ENCODE measurements at places on chromosomes 1 and 21. TPM values are rescaled to one million over a fixed set of nuclear protein-coding genes. Genes with fewer than 3 reads are reported as not detected.

DNA sequence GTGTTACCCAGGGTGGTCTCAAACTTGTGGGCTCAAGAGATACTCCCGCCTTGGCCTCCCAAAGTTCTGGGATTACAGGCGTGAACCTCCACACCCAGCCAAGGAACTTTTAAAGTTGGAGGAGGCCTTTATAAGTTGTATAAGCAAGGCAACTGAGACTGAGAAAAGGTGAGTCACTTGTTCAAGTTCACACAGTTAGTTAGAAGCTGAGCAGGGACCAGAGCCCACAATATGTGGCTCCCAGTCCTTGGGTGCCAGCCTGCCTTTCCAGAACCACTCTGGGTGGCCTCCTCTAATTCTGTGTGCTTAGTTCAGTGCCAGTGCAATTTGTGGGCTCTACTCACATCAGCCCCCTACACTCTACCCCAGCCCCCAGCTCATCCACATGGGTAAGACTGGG is 3.7 kb downstream of the RAB25 start:
- no peaks in the 10 kb centered on the region for H3K4me1 ChIP-seq
- no peaks in the 10 kb centered on the region for H3K27me3 ChIP-seq
- no peak overlapping the region for H3K4me3 ChIP-seq
- DNase-seq: no peak
- no peaks in the 10 kb centered on the region for H3K36me3 ChIP-seq
- no peak overlapping the region for H3K27ac ChIP-seq

- H3K4me3 ChIP-seq: no peak overlapping the region
- no peaks in the 10 kb centered on the region for H3K36me3 ChIP-seq
- DNase-seq: no peak
- H3K27me3 ChIP-seq: no peaks in the 10 kb centered on the region
- H3K27ac ChIP-seq: no peak overlapping the region
Measured at GRCh38 chr1:241770115-241770514, 77.9 kb upstream of the EXO1 start.

DNA sequence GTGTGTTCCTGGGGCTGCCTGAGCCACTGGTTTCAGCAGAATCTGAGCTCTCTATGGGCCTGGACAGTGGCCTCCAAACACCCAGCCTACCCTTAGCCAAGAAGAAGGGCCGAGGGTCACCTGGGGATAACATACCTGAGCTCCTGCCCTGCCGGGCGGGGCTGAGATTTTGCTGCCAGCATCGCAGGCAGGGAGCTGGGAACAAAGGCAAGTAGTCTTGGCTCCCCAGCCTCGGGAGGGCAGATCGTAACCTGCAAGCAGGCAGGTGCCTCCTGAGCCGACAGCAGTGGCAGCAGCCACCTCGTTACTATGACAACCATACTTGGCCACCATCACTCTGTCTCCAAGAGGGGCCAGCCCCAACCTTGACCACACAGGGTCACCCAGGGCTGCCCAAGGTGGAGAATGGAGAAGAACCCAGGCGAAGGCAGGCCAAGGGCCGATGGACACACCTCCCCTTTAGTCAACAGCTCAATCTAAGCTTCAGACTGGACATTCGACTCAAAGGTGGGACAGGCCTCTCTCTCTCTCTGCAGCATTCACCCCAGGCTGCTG is 54.6 kb downstream of the TOMM20 start:
- no peak for DNase-seq
- peaks cover 40% of the 10 kb centered on the region for H3K4me1 ChIP-seq
- H3K36me3 ChIP-seq: no peaks in the 10 kb centered on the region
- H3K27me3 ChIP-seq: no peaks in the 10 kb centered on the region
- no peak overlapping the region for H3K4me3 ChIP-seq

DNA sequence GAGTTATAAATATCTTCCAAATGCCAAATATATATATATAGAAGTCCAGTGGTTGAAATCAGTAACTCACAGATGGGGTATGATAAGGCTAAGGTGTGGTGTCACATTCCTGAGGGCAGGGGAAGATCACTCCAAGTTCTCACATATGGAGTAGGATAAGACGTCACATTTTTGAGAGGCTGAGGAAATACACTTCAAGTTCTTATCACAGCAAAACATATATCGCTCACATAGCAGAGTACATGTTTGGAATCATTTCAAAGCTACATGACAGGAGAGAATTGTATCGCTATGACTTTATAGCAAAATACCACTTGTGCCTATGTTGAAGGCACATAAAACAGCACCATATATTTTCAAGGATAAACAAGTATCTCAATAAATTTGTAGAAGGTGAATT is 55.1 kb downstream of the RBM11 start:
- H3K4me3 ChIP-seq: no peak overlapping the region
- H3K27me3 ChIP-seq: no peaks in the 10 kb centered on the region
- no peaks in the 10 kb centered on the region for H3K36me3 ChIP-seq

LDLRAD1 gene
- total RNA-seq: not detected

PLPPR4 gene
- 0.71 TPM for total RNA-seq

FCRL2 gene
- total RNA-seq: not detected

CRP gene
- not detected for total RNA-seq

Data from sigmoid colon (tissue), 7 donors.